ENCODE measurements at places on chromosomes 6 and 20. TPM values are rescaled to one million over a fixed set of nuclear protein-coding genes. Genes with fewer than 3 reads are reported as not detected.

DNA sequence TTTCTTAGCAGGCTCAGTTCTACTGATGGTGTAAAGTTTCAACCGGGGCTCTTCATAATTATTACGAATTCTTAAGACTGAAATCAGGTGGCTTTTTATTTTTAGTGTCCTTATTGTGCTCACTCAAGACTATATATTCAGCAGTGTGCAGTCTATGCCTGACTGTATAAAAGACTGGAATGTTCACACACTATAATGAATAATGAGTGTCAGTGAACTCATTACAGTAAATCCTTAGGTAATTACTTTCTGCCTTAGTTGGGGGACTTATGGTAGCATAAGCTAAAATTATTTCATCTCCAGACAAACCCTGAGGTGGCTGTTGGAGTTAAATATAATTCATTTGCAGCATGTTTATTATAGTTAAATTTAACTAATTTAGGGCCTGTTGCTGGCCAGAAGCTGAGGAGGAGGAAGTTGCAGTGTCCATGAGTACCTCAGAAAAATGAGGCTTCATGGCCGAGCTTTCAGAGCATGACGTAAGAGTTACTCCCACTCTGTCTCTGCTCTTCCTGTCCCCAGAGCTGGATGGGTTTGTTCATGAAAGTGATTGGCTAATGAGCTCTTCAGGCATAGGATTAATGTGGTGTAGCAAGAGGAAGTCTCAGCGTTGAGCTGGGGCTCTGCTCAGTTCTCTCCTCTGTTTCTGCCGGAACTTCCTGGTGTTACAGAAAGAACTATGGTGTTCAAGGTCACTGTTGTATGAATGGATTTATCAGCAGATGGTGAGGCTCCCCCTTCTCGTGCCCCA lies 335.7 kb downstream of the NRN1 start:
- DNase-seq = peak; percentile 20

Gene MANEA
- polyA plus RNA-seq = 9.1 TPM

Gene OR2B6
- polyA plus RNA-seq = not detected

- DNase-seq = no peak
These were observed 9.9 kb downstream of the TFAP2A start for GRCh38 chr6:10404799-10405512.

Gene DEFB124
- 0.88 TPM for polyA plus RNA-seq

GRCh38 chr20:58597249-58597891 lies 53.7 kb upstream of the STX16 start:
- DNase-seq = peak; percentile 95

GRCh38 chr20:2421247-2421646 lies 40.5 kb downstream of the TGM6 start:
- DNase-seq = no peak

DNA sequence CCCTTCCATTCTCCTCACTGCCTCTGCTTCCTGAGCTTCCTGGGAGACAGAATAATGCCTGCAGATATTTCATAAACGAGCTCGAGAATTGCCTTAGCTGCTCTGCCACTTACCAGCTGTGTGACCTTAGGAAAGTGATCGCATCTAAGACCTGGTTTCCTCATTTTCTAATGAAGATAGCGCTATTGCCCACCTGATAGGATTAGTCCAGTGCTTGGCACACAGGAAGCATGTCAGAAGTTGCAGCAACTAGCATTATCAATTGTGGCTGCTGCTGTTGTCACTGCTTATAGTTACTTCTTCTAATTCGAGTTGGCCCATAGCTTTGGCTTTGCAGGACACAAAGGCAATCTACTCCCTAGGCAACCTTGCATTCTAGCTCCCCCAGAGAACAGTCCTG lies 305.5 kb upstream of the SGK1 start:
- no peak for DNase-seq

- no peak for DNase-seq
These were observed 230.8 kb upstream of the CST7 start for GRCh38 chr20:24718277-24718676.

Gene DNAH8
- 0.49 TPM for polyA plus RNA-seq

Measured in hindlimb muscle (tissue), 1 donor.